ENCODE measurements at places on chromosomes 1 and 21.

GRCh38 chr1:168556647-168557046 is 12.8 kb upstream of the XCL2 start:
- no peaks in the 10 kb centered on the region for H3K27me3 ChIP-seq
- H3K4me1 ChIP-seq, result no peaks in the 10 kb centered on the region
- no peak for DNase-seq
- no peak overlapping the region for H3K27ac ChIP-seq
- no peaks in the 10 kb centered on the region for H3K36me3 ChIP-seq
- no peak overlapping the region for H3K4me3 ChIP-seq

GRCh38 chr1:220528679-220529501 is 954 bp downstream of the MARK1 start:
- H3K4me3 ChIP-seq, result peak overlapping the region; percentile 86
- H3K27ac ChIP-seq, result peak overlapping the region; percentile 89
- no peaks in the 10 kb centered on the region for H3K4me1 ChIP-seq

- no peak overlapping the region for H3K4me3 ChIP-seq
- H3K27me3 ChIP-seq, result no peaks in the 10 kb centered on the region
- H3K36me3 ChIP-seq, result no peaks in the 10 kb centered on the region
Observed at GRCh38 chr21:16454399-16454798, 724.6 kb downstream of the USP25 start.

- H3K27me3 ChIP-seq, result no peaks in the 10 kb centered on the region
- no peaks in the 10 kb centered on the region for H3K4me1 ChIP-seq
- H3K27ac ChIP-seq, result no peak overlapping the region
- no peak for DNase-seq
Observed at GRCh38 chr1:41902159-41902577, 16.6 kb downstream of the HIVEP3 start.

- no peak overlapping the region for H3K27ac ChIP-seq
- H3K4me1 ChIP-seq, result no peaks in the 10 kb centered on the region
- no peaks in the 10 kb centered on the region for H3K36me3 ChIP-seq
- H3K4me3 ChIP-seq, result no peak overlapping the region
- no peak for DNase-seq
Observed at GRCh38 chr1:222880587-222880986, 65.7 kb downstream of the DISP1 start.

DNA sequence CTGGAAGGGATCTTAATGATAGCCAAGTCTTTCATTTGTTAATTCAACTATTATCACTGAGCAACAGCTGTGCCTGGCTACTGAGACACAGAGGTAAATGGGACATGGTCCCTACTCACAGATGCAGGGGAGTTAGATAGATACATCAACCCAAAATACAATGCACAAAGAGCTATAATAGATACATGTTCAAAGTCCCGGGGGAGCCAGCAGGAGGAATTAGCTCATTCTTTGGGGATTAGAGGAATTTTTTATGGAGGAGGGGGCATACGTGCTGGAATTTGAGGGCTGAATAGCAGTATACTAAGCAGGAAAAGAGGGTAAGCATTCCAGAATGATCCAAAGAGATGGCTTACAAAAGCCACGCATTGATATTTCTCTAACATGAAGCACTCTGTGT is 34.6 kb downstream of the C8B start:
- H3K4me1 ChIP-seq, result no peaks in the 10 kb centered on the region
- no peak overlapping the region for H3K4me3 ChIP-seq
- no peak overlapping the region for H3K27ac ChIP-seq
- no peaks in the 10 kb centered on the region for H3K27me3 ChIP-seq
- H3K36me3 ChIP-seq, result no peaks in the 10 kb centered on the region

DNA sequence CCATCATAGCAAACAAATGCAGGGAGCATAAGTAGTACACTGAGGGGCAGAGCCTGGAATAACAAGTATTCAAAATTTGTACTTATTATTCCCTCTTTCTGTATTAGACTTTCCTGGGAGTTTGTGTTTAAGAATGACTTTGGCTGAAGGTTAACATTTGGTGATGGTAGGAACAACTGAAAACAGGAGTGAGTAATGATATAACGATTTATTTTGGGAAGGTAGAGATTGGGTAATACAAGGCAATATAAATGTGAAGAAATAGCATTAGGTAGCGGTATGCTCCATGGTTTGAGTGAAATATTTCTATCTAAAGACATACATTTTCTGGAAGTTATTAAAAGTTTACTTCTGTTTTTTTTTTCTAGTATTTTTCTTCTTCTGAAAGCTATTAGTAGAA is 18.5 kb upstream of the C1orf21 start:
- no peak for DNase-seq
- no peaks in the 10 kb centered on the region for H3K4me1 ChIP-seq
- H3K27ac ChIP-seq, result no peak overlapping the region
- no peaks in the 10 kb centered on the region for H3K36me3 ChIP-seq
- no peak overlapping the region for H3K4me3 ChIP-seq

DNA sequence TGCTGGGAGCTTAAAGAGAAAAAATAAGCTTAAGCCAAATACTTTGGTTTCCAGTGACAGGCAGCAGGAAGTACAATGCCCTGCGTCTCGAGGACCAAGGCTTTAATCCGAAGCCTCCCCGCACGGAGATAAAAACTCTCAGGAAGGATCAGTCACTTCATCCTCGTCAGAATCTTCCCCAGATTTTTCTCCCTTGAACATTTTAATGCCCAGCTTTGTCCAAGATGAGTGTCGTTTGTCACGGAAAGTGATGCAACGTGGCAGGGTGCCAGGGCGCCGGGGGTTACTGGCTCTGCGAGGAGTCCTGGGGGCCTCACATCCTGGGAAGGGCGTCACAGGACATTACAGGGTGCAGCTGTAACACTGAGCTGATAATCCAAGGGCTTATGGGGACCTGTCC is 25.2 kb upstream of the PCBP3 start:
- H3K4me3 ChIP-seq, result no peak overlapping the region
- no peak overlapping the region for H3K27ac ChIP-seq
- DNase-seq, result no peak
- no peaks in the 10 kb centered on the region for H3K36me3 ChIP-seq
- no peaks in the 10 kb centered on the region for H3K4me1 ChIP-seq
- no peaks in the 10 kb centered on the region for H3K27me3 ChIP-seq

DNA sequence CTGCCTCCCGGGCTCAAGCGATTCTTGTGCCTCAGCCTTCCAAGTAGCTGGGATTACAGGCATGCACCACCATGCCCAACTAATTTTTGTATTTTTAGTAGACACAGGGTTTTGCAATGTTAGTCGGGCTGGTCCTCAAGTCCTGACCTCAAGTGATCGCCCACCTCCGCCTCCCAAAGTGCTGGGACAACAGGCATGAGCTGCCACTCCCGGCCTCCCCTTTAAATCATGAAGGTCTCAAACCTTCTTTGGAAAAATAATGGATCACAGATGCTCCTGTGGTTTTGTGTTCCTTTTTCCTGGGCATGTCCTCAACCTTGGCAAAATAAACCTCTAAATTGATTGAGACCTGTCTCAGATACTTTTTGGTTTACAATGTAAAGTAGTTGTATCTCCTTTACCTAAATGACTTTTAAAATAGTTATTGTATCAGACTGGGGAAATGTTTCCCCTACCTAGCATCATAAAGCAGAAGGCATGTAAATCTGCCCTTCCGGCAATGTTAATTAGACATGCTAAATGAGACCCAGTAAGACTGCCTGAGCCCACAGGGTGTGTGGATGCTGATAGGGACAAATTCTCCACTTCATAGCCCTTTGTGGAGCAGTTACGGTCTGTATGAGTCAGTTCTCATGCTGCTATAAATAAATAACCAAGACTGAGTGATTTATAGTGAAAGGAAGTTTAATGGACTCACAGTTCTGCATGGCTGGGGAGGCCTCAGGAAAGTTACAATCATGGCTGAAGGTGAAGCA is 27.8 kb downstream of the CBR1 start:
- DNase-seq, result no peak
- no peak overlapping the region for H3K4me3 ChIP-seq
- H3K27me3 ChIP-seq, result no peaks in the 10 kb centered on the region
- no peaks in the 10 kb centered on the region for H3K36me3 ChIP-seq
- H3K4me1 ChIP-seq, result no peaks in the 10 kb centered on the region
- H3K27ac ChIP-seq, result no peak overlapping the region

DNA sequence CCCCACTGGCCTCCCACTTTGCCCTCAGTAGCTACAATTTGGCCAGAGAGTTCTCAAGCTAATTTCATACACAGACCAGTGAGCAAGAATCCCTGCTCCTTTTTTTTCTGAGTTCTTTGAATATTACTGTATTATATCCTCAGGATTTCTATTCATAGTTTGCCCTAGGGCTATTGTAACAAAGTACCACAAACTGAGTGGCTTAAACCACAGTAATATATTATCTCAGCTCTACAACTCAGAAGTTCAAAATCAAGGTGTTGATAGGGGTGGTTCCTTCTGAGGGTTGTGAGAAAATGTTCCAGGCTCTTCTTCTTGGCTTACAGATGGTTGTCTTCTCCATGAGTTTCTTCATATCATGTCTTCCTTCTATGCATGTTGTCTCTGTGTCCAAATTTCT is 289.4 kb upstream of the ESRRG start:
- H3K27me3 ChIP-seq, result no peaks in the 10 kb centered on the region
- no peak for DNase-seq
- H3K36me3 ChIP-seq, result no peaks in the 10 kb centered on the region
- H3K4me3 ChIP-seq, result no peak overlapping the region
- no peaks in the 10 kb centered on the region for H3K4me1 ChIP-seq

GRCh38 chr1:81151206-81151605 is 649.5 kb upstream of the ADGRL2 start:
- H3K4me3 ChIP-seq, result no peak overlapping the region
- no peaks in the 10 kb centered on the region for H3K36me3 ChIP-seq
- H3K27ac ChIP-seq, result no peak overlapping the region
- no peak for DNase-seq

- H3K36me3 ChIP-seq, result peaks cover 16% of the 10 kb centered on the region
- H3K4me1 ChIP-seq, result no peaks in the 10 kb centered on the region
- no peak for DNase-seq
- no peak overlapping the region for H3K4me3 ChIP-seq
- no peak overlapping the region for H3K27ac ChIP-seq
Observed at GRCh38 chr1:15431571-15431948, 6.7 kb upstream of the CTRC start.

- no peaks in the 10 kb centered on the region for H3K4me1 ChIP-seq
- no peak for DNase-seq
- H3K36me3 ChIP-seq, result no peaks in the 10 kb centered on the region
- H3K27me3 ChIP-seq, result no peaks in the 10 kb centered on the region
- no peak overlapping the region for H3K4me3 ChIP-seq
Observed at GRCh38 chr1:220226752-220227151, 45.5 kb downstream of the RAB3GAP2 start.

GRCh38 chr1:180188091-180188506 is 33.4 kb downstream of the QSOX1 start:
- no peaks in the 10 kb centered on the region for H3K4me1 ChIP-seq
- no peak overlapping the region for H3K27ac ChIP-seq
- no peak overlapping the region for H3K4me3 ChIP-seq
- no peaks in the 10 kb centered on the region for H3K27me3 ChIP-seq
- no peak for DNase-seq
- H3K36me3 ChIP-seq, result peaks cover 39% of the 10 kb centered on the region

DNA sequence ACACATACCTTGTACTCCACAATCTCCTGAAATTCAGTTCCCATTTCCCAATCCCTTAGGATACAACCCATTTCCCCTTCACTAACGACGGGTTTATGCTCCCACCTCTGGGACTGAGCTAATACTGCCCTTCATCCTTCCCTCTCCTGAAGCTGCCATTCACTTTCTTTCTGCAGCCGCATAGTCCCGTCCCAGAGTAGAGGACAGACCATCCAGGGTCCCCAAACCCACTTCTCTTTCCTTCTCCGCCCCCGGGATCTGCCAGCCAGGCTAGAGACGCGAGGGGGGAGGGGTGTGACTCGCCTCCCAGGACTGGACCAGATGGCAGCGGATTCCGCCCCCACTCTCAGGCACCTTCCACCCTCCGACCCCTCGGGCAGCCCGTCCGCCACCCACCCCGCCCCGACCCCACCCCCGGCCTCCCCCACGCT is 679 bp downstream of the ABL2 start:
- H3K27ac ChIP-seq, result peak overlapping the region; percentile 95
- no peaks in the 10 kb centered on the region for H3K36me3 ChIP-seq
- peaks cover 20% of the 10 kb centered on the region for H3K4me1 ChIP-seq

- H3K4me1 ChIP-seq, result peaks cover 20% of the 10 kb centered on the region
- no peak for DNase-seq
- no peaks in the 10 kb centered on the region for H3K27me3 ChIP-seq
- no peak overlapping the region for H3K27ac ChIP-seq
Observed at GRCh38 chr1:47871799-47872353, 125.3 kb downstream of the TRABD2B start.

DNA sequence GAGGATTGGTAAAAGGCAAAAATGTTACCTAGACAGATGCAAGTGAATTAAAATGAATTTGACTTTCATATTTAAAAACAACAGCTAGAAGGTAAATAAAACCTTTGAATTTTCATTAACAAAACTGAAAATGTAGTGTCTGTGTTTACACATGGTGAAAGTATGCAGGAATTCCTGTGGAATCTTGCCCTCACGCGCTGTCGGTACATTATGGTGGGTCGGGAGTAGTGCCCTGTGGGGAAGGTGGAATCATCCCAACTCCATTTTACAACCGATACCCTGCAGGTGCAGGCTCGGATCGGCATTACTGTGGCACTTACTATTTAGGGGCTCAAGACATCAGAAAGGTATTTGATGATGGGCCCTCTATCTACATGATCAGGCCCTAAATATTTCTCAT is 197.2 kb upstream of the MAP1LC3C start:
- H3K4me1 ChIP-seq, result no peaks in the 10 kb centered on the region
- no peak overlapping the region for H3K4me3 ChIP-seq
- no peak overlapping the region for H3K27ac ChIP-seq
- no peak for DNase-seq

GRCh38 chr1:51325878-51326755 is 4.2 kb downstream of the TTC39A start:
- no peak for DNase-seq
- no peaks in the 10 kb centered on the region for H3K36me3 ChIP-seq
- peaks cover 9% of the 10 kb centered on the region for H3K4me1 ChIP-seq
- no peaks in the 10 kb centered on the region for H3K27me3 ChIP-seq
- H3K27ac ChIP-seq, result no peak overlapping the region
- H3K4me3 ChIP-seq, result no peak overlapping the region

- H3K4me3 ChIP-seq, result no peak overlapping the region
- no peaks in the 10 kb centered on the region for H3K27me3 ChIP-seq
- no peaks in the 10 kb centered on the region for H3K36me3 ChIP-seq
- no peak overlapping the region for H3K27ac ChIP-seq
Observed at GRCh38 chr1:197951089-197951488, 33.9 kb downstream of the LHX9 start.

- DNase-seq, result no peak
- no peaks in the 10 kb centered on the region for H3K27me3 ChIP-seq
- no peaks in the 10 kb centered on the region for H3K36me3 ChIP-seq
- H3K4me3 ChIP-seq, result no peak overlapping the region
- H3K27ac ChIP-seq, result no peak overlapping the region
Observed at GRCh38 chr1:246450611-246451251, 56.3 kb downstream of the SMYD3 start.

DNA sequence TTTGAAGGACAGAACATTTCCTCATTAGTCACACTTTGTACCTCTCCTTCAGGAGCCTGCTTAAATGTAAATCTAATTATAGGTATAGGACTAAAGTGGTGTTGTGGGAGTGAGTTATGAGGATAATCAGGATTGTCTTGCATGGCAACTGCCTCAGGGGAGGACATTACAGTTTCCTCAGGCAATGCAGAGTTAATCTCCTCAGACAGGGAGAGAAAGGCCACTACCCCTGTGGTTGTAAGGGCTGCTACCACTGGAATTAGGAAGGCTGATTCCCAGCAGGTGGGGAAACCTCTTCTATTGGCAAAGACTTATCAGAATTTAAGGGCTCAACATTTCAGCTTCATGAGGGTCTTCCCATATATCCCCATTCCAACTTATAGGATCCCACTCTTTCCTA is 286.8 kb upstream of the PBX1 start:
- no peak overlapping the region for H3K27ac ChIP-seq
- H3K4me3 ChIP-seq, result no peak overlapping the region
- H3K36me3 ChIP-seq, result no peaks in the 10 kb centered on the region
- no peaks in the 10 kb centered on the region for H3K27me3 ChIP-seq
- DNase-seq, result no peak
